ENCODE measurements at places on chromosomes 5 and 9.

- H3K27me3 ChIP-seq: peaks cover 17% of the 10 kb centered on the region
- no peak overlapping the region for H3K27ac ChIP-seq
- no peak overlapping the region for H3K4me3 ChIP-seq
- DNase-seq: no peak
- no peaks in the 10 kb centered on the region for H3K36me3 ChIP-seq
These were observed 215.8 kb downstream of the CEMIP2 start for GRCh38 chr9:71552480-71552879.

- peaks cover 65% of the 10 kb centered on the region for H3K36me3 ChIP-seq
- no peak for DNase-seq
- no peak overlapping the region for H3K4me3 ChIP-seq
These were observed 33.0 kb upstream of the CTNNAL1 start for GRCh38 chr9:109046346-109046745.

- DNase-seq: no peak
- H3K36me3 ChIP-seq: no peaks in the 10 kb centered on the region
- peaks cover 30% of the 10 kb centered on the region for H3K4me1 ChIP-seq
- no peak overlapping the region for H3K4me3 ChIP-seq
These were observed 1.3 kb upstream of the ZBTB34 start for GRCh38 chr9:126859111-126859510.

GRCh38 chr9:111805830-111806241, 11.1 kb upstream of the SHOC1 start:
- no peak for DNase-seq
- H3K4me3 ChIP-seq: no peak overlapping the region
- H3K36me3 ChIP-seq: no peaks in the 10 kb centered on the region

DNA sequence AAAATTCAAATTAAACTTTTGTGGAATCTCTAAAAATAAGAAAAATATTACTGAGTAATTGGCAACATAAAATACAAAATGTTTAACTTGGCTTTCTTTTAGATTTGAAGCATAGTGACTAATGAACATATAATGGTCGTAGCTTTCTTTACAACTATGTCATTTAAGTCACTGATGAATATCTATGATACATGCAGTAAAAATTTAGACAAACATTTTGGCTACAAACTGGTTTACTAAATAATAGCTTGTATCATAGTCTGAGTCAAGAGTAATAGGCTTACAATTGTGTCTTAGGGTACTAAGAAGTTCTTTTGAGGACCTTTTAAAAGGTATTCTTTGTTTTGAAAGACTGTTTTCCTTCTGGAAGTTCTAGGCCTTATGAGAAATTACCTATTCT, 2.0 kb upstream of the APC start:
- H3K27ac ChIP-seq: no peak overlapping the region
- peaks cover 3% of the 10 kb centered on the region for H3K4me1 ChIP-seq
- no peak for DNase-seq
- H3K36me3 ChIP-seq: no peaks in the 10 kb centered on the region

DNA sequence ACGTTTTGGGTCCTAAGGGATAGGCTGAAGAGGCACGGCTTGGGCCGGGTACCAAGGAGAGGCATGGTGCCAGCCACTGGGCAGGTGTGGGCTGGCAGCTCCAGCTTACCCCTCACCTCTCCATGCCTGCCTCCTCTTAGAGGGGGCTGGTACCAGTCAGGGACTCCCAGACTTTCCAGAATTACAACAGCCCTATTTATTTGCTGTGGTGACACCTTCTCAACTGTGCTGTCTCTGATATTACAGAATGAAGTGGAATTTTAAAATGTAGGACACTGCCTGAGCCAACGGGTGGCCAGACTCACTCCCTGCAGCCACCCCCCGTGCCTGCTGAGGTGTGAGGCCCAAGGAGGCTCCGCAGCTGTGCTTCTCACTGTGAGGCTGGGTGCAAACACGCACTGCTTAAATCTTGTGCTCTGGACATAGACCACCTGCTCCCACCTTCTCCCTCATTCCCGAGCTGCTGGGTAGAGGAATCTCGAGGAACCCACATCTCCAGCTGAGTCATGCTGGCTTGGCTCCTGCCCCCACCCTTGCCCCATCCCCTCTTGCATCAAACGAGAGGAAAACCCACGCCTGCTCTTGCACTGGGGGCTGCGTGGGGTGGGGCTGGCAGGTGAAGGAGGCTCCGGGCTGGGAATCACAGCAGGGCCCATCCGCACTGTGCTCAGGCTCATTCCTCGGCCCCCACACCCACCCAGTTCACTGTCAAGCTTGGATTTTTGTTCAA, 47.9 kb downstream of the PRRT1B start:
- H3K27ac ChIP-seq: no peak overlapping the region
- peaks cover 2% of the 10 kb centered on the region for H3K36me3 ChIP-seq
- peaks cover 6% of the 10 kb centered on the region for H3K4me1 ChIP-seq

GRCh38 chr5:103600086-103600485, 37.5 kb upstream of the NUDT12 start:
- H3K27me3 ChIP-seq: no peaks in the 10 kb centered on the region
- H3K4me1 ChIP-seq: no peaks in the 10 kb centered on the region
- no peaks in the 10 kb centered on the region for H3K36me3 ChIP-seq
- no peak overlapping the region for H3K4me3 ChIP-seq

GRCh38 chr5:141866096-141866495, 12.1 kb downstream of the PCDH1 start:
- peak; percentile 91 for DNase-seq
- peaks cover 50% of the 10 kb centered on the region for H3K4me1 ChIP-seq
- peak overlapping the region; percentile 93 for H3K27ac ChIP-seq
- H3K27me3 ChIP-seq: no peaks in the 10 kb centered on the region

DNA sequence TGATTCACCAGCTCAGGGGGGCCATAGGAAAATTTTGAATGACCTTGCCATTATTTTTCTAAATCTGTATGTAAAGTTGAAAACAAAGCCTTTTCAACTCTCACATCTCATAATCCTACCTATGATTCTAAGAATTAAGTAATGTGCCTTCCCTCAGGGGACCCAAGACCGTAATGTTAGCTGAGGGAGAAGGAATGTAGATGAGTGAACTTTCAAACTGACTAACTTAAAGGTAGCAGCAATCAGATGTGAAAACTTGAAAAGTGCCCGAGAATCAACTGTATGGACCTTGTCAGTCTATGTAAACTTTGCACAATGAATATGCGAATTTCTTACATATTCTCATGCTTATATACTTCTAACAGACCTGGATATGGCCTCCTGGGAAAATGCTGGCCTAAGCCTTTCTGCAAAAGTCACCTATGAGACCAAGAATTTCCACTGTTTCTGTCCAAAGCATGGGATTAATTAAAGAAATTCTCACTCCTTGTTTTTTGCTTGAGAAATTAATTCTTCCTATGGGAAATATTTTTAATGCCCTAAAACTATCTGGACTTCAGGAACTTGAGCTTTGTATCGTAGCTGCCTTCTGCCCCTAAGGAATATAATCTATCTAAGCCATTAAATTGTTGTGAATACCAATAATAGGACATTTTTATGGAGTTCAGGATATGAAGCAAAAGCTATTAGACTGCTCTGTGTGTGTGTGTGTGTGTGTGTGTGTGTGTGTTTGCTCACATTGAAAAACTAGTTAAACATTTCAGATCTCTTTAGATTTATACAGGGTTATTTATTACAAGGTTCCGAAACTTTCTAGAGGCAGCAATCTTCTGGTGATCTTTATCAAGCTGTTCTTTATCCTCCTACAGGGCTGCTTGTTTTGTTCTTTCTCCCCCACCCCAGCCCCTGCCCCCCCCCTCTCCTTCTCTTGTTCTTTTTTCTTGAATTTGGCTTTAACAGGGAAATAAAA, 169.1 kb upstream of the CLINT1 start:
- peak; percentile 37 for DNase-seq
- no peaks in the 10 kb centered on the region for H3K27me3 ChIP-seq
- H3K4me3 ChIP-seq: no peak overlapping the region
- H3K27ac ChIP-seq: no peak overlapping the region

All from transverse colon (tissue), 4 donors.